ENCODE measurements at places on chromosomes 11 and 22.

DNA sequence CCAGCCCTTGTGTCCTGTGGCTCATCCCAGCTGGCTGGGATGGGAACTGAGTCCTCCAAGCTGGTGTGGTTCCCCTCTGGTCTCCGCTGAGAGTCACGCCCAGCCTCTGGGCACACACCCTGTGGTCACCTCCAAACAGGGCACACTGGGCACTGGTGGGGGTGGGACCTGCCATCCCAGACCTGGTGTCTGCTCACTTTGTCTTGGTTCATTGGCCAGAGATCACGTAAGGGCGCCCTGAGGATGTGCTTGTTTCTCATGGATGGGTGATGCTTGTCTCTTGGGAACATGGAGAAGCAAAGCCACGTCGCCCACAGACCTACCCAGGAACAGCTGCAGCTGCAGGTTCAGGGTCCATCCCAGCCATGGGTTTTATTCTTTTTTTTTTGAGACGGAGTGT is 43.1 kb downstream of the LRP5 start:
- no peak for DNase-seq

DNA sequence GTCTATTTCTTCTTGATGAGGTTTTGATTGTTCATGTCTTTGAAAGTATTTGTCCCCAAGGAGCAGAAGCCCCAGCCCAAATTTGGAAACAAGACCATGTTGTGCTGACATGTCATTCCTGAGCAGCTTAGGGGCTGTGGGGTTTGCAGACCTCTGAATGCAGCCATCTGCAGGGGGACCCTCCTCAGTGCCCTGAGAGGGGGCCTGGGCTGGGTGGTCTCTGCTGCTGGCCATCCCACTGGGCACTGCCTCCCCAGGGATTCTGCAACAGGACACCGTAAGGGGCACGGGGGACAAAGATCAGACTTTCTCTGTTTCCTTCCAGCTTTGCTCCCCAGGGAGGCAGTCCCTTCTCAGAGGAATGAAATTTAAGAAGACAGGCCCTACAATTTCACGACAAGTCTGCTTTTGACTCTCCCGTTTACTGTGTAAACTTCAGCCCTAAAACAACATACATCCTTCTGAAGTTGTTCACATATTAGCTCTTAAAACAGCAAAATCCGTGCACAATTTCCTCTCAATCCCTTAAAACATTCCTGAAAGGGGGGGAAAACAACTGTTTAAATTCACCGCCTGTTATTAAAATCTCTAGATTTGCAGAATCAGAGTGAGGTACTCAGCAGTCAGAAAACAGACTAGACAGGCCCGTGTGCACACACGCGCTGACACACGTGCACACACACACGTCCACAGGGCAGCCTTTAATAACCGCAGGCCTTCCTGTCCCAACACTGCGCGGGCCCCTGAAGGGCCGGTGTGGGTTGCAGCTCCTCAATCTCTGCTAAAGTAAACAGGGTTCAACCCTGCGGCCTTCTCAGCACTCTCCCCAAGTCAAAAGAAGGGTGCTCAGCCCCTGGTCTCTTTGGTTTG is 109.8 kb downstream of the KCNQ1 start:
- no peak for DNase-seq

GRCh38 chr11:127098684-127099083 is 98.1 kb upstream of the KIRREL3 start:
- DNase-seq = no peak

DNA sequence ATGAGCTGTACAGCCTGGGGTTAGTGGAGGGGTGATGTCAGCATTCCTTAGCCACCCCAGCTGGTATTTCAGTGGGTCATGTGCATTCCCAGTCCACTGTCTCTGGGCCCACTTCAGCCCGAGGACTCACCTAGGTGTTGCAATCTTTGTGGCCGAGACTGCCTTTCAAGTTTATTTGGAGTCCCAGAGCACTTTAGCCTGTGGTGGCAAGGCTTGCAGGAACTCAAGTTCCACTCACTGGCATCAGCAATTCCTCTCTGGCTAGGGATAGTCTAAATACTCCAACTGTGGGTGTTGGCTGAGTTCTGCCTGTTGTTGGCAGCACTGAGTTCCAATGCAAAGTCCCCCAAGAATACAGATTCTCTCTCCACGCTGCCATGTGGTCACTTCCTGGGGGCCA is 191.6 kb upstream of the PGR start:
- no peak for DNase-seq

GRCh38 chr11:68306636-68307035 is 5.8 kb upstream of the LRP5 start:
- DNase-seq = no peak

DNA sequence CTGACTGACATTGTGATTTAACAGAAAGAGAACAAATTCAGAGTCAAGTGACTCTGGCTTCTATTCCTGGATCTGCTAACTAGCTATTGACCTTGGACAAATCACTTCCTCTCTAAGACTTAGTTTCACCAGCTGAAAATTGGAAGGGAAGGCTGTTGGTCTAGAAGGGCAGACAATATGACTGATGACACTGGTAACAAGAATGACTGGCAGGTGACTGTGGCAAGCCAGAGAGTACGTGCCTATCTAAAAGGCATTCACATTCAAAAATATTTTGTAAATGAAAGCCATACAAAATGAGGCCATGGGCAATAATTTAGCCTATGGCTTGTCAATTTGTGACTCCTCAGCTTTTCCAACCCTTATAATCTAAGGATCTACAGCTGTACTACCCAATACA is 23.5 kb downstream of the SERGEF start:
- DNase-seq = no peak

DNA sequence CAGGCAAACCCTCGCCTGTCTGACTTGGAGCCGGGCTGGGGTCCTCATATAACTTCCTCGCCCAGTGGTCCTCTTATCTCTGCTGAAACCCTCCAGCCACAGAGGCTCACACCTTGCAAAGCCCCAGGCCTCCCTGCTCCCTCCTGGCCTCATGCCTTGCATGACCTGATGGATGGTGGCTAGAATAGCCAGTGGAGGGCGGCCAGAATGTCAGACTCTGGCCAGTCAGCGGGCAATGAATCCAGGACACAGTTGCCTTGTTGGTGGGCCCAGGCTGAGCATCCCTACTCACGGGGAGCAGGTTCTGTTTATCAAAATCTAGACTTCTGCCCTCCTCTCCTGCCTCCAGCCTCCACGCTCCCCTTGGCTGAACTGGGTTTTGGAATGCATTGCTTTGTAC is 69.1 kb upstream of the WNT11 start:
- no peak for DNase-seq

GRCh38 chr11:66950112-66950535 is 8.1 kb downstream of the PC start:
- no peak for DNase-seq

- no peak for DNase-seq
Measured at GRCh38 chr11:123163621-123164020, 31.4 kb downstream of the CLMP start.

GRCh38 chr22:46359362-46359761 is 23.8 kb downstream of the TRMU start:
- no peak for DNase-seq

- DNase-seq = no peak
Measured at GRCh38 chr11:6630632-6631291, 11.5 kb upstream of the TPP1 start.

- no peak for DNase-seq
Measured at GRCh38 chr11:79488286-79488685, 47.5 kb upstream of the TENM4 start.

- no peak for DNase-seq
Measured at GRCh38 chr11:127268932-127269331, 268.4 kb upstream of the KIRREL3 start.

DNA sequence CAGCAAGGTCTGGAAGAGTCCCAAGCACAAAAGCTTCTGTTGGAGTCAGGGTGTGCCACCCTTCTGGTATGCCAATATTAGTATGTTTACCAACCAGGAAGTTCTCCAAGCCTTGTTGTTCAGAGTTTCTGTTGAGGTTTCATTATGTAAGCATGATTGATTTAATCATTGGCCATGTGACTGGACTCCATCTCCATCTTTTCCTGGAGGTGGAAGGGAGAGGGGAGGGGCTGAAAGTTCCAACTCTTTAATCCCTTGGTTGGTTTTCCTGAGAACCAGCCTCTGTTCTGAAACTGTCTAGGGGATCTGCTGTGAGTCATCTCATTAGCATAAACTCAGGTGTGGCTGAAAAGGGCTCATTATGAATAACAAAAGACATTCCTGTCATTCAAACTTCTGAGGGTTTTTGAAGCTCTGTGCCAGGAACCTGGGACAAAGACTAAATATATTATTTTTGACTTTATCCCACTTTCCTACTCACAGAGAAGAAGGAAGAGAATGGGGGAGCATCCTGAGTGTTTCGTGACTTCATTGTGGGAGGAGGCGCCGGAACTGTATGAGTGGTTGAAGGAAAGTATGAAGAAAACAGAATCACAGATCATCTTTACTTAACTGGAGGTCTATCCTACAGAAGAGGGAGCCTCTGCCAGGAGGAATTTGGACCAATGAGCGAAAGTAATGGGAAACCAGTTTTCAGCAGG is 138.2 kb downstream of the NECTIN1 start:
- DNase-seq = no peak

- no peak for DNase-seq
Measured at GRCh38 chr11:72609476-72609875, 64.7 kb downstream of the PDE2A start.

DNA sequence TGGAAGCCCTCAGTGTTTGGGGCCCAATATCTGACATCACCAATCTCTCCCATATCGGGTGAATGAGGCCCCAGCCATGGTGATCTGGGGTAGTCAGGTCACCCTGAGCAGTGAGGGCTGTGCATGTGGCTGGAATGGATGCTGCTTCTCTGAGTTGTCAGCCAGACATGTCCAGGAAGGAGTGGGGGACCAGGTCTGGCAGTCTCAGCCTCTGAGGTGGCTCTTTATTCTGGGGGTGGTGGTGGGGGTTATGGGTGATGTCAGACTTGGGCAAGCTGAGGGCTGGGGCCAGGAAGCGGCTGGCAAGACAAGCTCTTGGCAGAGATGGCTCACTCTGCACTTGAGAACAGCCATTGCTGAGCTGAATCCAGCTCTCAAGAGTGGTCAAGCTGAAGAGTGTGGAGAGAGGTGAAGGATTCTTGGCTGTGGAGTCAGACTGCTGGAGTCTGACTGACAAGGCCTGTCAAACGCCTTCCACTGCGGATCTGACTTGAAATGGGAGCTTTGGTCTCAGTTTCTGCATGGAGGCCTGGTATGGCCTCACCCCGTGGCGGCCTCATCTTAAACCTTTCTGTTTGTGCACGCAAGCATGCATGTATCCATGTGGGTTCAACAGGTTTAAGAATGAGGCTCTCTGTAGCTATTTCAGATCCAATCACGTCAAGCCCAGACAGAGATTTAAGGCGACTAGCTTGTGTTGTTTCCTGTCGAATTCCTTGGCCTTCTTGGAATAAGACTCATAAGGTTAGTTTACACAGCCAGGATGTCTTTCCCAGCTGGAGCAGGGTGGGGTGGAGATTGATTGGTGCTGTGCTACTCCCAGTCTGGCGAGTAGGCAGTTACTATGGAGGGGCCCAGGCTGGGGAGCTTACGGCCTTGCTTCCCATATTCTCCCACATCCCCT is 83.9 kb upstream of the TIMP3 start:
- DNase-seq = no peak

All from COR-L47 (cell line).